ENCODE measurements at places on chromosomes 13 and 19.

DNA sequence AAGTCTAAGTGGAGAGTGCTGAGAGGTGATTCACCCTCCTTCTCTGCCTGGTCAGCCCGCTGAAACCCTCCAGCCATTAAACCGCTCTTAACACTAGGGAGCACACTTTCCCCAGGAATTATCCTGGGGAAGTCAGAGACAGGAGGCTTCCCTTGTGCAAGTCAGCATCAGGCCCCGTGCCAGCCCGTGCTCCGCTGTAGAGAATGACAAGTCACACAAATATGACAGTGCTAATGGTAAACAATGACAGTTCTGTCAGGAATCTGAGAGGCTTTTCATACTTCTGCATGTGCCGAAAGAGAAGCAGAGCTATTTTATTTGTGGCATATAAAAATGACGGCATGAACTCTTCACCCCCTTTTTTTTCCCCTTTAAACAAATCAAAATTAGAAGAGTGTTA lies 816.9 kb upstream of the SLC10A2 start:
- DNase-seq: no peak

DNA sequence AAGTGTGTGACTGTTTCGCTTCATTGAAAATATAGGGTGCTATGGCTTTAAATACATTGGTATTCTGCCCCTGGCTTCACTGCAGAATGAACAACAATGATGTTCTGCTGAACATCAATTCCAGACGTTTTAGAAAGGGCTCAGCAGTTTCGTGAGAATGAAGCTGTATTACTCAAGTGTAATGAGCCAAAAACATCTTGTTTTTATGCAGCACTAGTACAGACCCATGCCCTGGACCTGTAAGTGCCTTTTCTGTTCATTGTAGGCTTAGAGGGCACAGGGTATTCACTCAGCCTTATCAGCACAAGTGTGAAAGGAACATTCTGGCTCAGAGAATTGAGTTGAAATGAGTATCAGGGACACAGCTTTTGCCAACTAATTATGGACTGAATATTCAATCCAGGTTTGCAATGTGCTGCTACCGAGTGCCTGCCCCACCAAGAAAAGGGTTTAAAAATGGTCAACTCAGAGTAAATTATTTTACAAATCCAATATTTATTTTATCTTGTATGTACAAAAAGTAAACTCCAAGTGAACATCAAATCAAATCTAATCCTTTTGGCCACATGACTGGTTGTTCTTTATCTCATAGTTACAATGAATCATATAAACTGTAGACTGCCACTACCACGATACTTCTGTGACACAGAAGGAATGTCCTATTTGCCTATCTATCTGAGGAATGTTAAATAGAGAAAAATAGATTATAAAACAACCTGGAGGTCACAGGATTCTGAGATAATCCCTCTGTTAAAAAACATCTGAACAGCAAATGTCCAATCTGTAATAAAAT lies 362.8 kb downstream of the NALCN start:
- DNase-seq: no peak

DNA sequence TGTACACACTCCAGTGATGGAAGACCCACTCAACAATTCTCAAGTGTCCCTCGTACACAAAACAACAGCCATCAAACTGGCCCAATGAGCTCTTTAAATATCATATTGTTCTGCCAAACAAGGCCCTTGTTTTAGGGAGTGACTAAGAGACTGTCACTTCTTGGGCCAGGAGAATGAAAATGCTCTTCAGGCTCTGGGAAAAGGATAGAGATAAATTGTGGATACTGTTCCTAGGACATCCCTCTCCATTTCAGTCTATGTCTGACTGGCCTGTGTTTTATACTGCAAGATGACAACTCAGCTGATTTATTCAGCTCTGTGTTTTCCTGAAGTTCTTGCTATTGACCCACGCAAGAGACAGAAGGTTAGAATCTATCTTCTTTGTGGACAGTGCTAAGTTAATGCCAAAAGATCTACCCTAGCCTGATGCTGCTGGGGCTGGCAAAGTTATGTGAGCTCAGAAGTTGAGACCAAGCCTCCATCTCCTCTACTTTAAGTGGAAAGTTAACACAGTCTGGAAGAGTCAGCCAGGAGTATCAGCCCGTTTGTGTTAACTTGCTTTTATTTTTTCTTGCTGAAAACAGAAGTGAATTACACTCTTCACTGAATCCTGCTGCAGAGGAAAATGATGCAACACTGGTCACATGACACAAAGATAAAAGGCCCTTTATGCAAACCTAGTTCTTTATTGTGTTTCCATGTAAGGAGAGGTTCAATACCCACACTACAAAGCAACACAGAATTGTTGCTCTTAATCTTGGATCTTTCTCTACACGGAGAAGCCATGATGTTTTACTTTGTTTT lies 14.6 kb downstream of the FRY start:
- DNase-seq: no peak

DNA sequence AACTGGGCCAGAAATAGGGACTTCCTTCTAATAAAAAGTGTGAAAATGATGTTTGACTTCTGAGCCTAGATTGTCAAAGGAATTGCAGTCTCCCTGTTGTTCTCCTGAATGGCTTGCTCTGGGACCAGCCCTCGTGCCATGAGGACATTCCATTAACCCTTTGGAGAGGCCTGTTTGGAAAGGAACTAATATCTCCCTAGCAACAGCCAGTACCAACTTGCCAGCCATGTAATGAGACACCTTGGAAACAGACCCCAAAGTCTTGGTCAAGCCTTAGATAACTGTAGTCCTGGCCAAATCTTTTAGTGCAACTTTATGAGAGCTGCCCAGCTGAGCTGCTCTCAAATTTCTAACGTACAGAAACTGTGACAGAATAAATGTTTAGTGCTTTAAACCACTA lies 8.2 kb upstream of the SIAH3 start:
- no peak for DNase-seq

DNA sequence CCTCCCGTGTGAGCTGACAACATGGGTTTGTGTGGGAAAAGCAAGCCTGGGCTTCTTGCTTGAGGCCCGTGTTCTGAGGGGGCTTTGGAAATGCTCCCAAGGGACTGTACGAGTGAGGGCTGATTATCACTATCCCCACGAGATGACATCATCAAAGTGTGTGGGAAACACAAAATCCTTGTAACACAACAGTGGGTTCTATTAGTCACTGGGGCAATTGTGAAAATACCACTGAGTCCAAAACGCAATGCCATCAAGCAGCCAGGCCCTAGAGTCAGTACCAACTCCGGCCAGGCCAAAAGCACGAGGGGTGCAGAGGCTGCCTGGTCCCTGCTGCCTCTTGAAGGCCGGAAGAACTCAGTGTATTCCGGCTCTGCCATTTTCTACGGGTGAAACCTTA lies 29.6 kb downstream of the CAPS start:
- no peak for DNase-seq

GRCh38 chr19:10231612-10232228 lies 589 bp upstream of the S1PR2 start:
- no peak for DNase-seq

DNA sequence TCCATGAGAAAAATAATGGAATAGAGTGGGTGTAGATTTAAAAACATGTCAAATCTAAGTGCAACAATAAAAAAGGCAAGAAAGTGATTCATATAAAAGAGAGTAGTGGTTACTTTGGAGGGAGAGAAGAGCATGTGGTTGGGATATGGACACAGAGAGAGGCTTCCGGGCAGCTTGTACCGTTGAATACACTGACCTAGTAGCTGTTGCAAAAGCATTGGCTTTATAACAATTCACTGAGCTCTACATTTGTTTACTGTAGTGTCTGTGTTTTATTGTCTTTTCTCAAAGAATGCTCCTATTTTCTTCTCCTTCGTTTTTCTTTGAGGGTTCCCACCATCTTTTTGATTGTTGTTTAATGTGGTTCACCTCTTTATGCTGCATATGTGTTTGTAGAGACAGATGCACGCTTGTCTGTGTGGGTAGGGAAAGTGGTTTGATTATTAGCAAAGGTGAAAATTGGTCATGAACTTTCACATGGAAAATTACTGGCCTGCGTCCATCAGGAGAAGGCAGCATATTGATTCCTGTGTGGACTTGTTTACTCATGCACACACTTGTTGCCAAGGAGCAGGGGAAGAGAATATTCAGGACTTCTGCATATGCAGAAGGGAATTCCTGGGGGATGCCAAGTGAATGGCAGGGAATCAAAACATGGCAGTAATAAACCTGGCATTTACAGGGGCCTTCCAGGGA lies 29.9 kb upstream of the IRS2 start:
- DNase-seq: no peak

GRCh38 chr13:71359641-71360040 lies 507.4 kb downstream of the DACH1 start:
- DNase-seq: no peak

DNA sequence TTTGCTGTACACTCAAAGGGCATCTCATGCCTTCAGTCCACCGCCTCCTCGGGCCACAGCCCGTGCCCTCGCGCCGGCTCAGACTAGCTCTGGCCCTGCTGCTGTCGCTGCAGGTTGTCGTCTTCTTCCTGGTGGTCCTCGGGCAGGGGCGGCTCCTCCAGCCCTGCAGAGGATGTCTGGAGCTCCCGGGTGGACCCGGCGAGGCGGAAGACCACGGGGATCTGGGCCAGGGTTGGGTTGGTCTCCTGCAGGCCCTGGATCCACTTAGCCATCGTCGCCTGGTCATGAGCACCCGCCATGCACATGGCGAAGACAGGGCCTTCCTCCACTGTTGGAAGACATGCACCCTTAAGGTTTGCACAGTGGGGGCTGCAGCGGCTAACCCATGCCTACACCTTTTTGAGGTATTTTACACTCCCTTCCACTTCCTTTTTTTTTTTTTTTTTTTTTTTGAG lies 489 bp upstream of the ZNF653 start:
- DNase-seq: no peak

- DNase-seq: no peak
These were observed 33.0 kb downstream of the DPRX start for GRCh38 chr19:53664760-53665159.

All from stimulated activated CD8-positive, alpha-beta memory T cell treated with anti-CD3 and anti-CD28 coated beads, Interleukin-7, amount 100 ng/mL, for 1 hour (primary cell).